ENCODE measurements at places on chromosomes 4 and X. TPM values are rescaled to one million over a fixed set of nuclear protein-coding genes. Genes with fewer than 3 reads are reported as not detected.

- DNase-seq, result no peak
These were observed 346.6 kb downstream of the FBXO8 start for GRCh38 chr4:173936861-173937260.

DNA sequence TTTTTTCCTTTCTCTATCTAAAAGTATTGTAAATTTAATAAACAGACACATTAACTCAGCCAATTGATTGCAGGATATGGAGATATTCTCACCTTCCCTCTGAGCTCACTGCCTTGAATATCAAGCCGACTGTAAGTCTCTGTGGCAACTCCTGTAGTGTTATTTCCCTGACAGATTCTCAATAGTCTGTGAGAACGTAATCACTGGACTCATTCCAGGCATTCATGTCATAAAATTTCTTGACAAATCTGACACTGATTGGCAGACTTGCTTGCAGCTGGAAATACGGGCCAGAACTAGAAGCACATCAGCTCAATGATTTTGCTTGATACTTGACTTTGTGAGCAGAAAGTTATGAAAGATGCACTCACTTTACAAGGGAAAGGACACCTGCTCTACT is 29.6 kb downstream of the FAM47B start:
- no peak for DNase-seq

DNA sequence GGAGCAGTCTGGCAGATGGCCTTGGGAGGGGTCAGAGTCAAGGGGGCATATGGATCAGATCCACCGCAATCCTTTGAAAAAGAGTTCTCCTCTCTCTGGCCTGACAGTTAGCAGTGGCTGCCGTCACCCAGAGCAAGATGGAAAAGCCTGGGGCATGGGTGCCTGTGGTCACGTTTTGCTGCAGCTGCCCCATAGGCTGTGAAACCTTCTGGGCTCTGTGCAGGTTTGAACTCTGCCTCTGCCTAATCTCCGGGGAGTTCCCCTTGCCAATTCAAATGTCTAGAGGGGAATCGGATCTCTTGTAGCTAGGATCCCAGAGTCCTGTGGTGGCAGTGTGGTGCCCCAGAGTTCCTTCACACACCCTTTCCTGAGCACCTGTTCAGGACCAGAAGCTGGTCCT is 23.4 kb upstream of the ANKRD17 start:
- no peak for DNase-seq

GRCh38 chr4:155371432-155372043 is 5.2 kb downstream of the MAP9 start:
- no peak for DNase-seq

DNA sequence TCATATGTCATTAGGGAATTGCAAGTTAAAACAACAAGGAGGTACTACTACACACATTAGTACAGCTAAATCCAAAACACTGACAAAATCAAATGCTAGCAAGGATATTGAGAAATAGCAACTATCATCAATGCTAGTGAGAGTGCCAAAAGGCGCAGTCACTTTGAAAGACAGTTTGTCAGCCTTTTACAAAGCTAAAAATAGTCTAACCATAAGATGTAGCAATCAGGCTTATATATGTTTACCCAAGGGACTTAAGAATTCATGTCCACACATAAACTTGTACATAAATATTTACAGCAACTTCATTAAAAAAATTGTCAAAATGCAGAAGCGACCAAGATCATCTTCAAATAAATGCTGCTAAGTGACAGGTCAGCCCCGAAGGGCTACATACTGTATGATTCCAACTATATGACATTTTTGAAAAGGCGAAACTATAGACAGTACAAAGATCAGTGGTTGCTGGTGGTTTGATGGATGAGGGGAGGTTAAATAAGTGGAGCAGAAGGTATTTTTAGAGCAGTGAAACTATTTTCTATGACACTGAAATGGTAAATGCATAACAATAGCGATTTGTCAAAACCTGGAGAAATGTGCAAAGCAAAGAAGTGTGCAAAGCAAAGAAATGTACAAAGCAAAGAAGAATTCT is 704.8 kb downstream of the ARAP2 start:
- no peak for DNase-seq

Gene MXRA5
- total RNA-seq, result 6.3 TPM

Gene MAGEA10
- total RNA-seq, result not detected

Gene ZAR1
- total RNA-seq, result not detected

Gene GPAT3
- 3.4 TPM for total RNA-seq

Gene MTMR8
- 4.9 TPM for total RNA-seq
